ENCODE measurements at places on chromosomes 5 and 9.

DNA sequence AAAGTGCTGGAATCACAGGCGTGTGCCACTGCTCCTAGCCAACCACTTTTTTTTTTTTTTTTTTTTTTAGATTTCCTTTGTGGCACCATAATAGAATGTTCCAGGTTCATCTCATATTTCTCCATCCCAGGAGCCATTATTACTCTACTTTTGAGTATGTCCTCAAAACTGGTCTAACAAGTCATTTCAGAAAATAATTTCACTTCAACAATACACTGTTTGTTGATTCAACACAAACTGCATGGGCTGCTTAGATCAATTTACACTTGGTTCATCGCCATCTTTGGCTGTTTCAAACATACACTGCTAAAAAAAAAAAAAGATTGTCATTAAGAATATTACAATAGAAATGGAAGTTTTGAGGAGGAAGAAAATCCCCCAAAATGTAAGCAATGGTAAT lies 57.9 kb downstream of the CSNK1A1 start:
- DNase-seq: no peak

GRCh38 chr5:36573438-36573837 lies 33.0 kb upstream of the SLC1A3 start:
- no peak for DNase-seq

- DNase-seq: no peak
Measured at GRCh38 chr9:12813960-12814876, 39.4 kb downstream of the LURAP1L start.

GRCh38 chr5:147658293-147658932 lies 124.1 kb downstream of the JAKMIP2 start:
- no peak for DNase-seq

GRCh38 chr5:39661026-39661779 lies 236.4 kb upstream of the DAB2 start:
- no peak for DNase-seq

GRCh38 chr5:56175488-56175887 lies 57.6 kb downstream of the ANKRD55 start:
- DNase-seq: no peak

GRCh38 chr5:96657068-96657467 lies 5.1 kb upstream of the CAST start:
- DNase-seq: no peak

- no peak for DNase-seq
Measured at GRCh38 chr9:106961623-106962022, 98.7 kb downstream of the ZNF462 start.

DNA sequence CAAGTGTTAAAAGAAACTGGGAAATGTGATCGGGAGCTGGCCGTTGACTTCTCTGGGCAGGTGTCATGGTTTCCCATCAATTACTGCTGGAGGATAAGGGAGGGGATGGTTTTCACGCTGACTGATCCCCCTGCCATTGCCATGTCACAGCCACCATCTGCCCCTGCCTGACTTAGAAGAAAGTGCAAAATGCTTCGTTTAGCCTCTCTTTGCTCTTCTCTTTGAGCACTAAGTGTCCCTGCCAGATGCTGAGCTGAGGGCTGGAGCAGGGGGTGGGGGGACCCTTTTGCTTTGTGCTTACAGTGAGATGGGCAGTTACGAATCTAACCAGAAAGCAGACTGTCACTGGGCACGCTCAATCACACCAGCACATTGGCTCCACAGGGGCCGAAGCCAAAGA lies 138.4 kb upstream of the ALDH1B1 start:
- DNase-seq: no peak

- DNase-seq: no peak
Measured at GRCh38 chr9:98453589-98454311, 198.3 kb upstream of the TBC1D2 start.

DNA sequence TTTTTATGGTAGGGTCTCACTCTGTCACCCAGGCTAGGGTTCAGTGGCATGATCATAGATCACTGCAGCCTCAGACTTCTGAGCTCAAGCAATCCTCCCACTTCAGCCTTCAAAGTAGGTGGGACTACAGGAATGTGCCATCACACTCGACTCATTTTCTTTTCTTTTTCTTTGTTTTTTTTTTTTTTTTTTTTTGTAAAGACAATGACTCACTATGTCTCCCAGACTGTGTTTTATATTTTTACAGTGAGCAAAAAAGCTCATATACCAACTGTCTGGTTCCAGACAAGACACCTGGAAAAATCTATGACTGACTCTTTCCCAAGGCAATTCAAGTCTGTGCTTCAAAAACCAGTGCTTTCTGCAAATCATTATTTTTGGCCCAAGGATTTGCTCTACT lies 10.8 kb upstream of the FOXD1 start:
- DNase-seq: no peak

DNA sequence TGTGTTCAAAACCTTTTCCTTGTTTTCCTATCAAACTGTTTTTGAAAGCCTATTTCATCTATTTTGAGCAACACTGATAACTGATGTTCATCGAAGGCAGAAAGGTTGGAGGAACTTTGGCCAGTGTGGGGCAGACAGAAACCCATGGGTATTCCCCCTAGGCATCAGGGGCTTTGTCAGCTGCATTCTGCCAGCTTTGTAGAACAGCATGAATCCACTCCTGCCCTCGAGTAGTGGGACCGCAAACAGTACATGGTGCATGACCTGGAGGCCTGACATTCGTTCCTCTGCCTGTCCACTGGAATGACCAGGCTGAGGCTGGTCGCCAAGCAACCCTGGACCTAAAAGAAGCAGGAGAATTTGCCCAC lies 22.7 kb downstream of the ARHGAP26 start:
- no peak for DNase-seq

DNA sequence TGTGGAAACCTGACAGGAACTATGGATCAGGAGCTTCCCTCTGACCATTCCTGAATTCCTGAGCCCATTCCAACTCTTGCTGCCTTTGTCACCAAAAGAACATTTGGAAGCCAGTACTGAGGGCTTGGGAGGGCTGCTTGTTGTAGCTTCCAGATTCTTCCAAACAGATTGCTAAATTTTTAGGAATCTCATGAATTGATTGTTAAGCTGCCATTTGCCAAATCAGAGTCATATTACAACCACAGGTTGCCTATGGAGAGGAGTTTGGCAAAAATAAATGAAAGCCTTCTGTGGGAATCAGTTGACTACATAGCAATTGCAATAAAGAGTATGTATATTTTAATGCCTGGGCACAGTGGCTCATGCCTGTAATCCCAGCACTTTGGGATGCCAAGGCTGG lies 39.2 kb upstream of the SLC28A3 start:
- no peak for DNase-seq

DNA sequence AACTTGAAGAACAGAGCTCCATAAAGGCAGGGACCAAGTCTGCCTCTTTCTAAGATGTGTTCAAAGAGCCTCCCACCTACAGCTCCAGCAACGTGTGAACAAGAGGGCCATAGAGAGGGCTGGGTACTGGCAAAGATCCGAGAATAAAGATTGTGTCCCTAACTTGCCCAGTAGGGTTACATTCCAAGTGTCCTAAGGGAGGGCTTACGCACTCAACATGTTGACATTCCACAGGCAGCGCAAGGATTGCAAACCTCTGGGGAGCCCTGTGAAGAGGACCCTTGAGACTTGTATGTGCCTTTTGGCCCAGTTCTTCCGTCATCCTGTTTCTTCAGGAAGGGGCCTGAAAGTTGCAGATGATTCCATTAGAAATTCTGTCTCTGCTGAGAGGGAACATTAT lies 48.2 kb upstream of the ENTREP1 start:
- DNase-seq: no peak

DNA sequence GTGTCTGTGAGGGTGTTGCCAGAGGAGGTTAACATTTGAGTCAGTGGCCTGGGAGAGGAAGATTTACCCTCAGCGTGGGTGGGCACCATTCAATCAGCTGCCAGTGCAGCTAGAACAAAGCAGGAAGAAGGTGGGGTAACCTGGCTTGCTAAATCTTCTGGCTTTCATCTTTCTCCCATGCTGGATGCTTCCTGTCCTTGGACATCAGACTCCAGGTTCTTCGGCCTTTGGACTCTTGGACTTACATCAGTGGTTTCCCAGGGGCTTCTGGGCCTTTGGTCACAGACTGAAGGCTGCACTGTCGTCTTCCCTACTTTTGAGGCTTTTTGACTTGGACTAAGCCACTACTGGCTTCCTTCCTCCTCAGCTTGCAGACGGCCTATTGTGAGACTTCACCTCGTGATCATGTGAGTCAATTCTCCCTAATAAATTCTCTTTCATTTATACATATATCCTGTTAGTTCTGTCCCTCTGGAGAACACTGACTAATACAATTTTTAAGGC lies 38.1 kb downstream of the PBX3 start:
- DNase-seq: peak; percentile 21

DNA sequence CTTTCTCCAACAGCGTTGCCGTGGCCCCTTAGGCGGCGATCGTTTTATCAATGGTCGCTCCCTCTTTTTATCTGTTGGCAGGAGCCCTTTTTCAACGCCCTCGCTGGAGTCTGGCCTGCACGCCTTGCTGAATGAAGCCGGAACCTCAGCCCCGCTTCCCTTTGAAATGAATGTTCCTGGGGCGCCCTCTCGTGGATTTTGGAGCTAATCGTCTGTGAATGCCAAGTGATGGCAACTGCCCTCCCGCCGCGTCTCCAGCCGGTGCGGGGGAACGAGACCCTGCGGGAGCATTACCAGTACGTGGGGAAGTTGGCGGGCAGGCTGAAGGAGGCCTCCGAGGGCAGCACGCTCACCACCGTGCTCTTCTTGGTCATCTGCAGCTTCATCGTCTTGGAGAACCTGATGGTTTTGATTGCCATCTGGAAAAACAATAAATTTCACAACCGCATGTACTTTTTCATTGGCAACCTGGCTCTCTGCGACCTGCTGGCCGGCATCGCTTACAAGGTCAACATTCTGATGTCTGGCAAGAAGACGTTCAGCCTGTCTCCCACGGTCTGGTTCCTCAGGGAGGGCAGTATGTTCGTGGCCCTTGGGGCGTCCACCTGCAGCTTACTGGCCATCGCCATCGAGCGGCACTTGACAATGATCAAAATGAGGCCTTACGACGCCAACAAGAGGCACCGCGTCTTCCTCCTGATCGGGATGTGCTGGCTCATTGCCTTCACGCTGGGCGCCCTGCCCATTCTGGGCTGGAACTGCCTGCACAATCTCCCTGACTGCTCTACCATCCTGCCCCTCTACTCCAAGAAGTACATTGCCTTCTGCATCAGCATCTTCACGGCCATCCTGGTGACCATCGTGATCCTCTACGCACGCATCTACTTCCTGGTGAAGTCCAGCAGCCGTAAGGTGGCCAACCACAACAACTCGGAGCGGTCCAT lies 10.0 kb downstream of the S1PR3 start:
- DNase-seq: peak; percentile 72

- no peak for DNase-seq
Measured at GRCh38 chr5:17305964-17306725, 88.7 kb downstream of the BASP1 start.

DNA sequence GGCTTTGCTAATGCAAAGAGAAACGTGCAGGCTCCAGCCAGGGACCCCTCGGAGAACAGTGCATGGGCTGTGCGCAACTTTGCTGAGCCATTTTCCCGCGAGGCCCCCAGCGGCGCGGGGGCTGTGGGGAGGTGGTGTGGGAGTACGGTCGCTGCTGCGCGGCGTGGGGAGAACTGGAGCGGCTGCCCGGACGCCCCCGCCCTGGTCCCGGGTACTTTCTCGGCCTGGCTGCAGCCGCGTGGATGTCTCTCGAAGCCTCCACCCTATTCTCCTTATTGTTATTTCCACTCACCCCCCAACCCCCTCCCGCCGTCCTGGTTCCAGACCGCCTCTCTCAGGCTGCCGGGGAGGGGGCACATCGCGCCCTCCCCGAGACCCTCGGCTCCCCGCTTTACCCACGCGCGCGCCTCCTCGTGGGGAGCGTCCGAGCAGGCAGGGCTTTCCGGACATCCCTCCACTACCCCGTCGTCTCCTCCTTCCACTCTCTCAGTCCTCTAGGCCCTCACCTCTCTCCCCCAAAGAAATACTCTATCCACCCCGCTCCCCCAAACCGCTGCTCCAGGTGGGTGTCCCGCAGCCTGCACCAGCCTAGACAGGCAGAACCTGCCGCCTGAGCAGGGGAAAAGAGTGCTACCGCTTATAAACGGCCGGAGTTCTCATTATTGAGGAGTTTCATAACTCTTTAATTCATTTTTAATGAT lies 68.6 kb upstream of the TBCA start:
- no peak for DNase-seq

DNA sequence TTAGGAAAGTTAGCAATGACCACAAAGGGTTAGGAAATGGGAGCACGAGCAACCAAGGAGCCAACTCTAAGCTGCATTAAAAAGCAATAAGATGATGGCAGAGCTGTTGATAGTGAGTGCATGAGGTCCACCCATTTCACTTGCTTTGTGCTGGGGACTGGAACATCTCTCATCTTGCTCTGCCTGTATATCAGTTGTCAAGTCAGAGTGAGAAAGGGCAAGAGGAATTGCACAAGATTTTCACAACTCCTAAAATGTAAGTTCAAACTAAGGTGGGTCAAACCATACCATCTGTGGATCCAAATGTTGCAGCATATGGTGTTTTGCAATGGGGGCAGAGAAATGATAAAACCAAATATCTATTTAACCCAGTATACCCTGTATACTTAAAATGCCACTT lies 2.8 kb upstream of the ESM1 start:
- no peak for DNase-seq

DNA sequence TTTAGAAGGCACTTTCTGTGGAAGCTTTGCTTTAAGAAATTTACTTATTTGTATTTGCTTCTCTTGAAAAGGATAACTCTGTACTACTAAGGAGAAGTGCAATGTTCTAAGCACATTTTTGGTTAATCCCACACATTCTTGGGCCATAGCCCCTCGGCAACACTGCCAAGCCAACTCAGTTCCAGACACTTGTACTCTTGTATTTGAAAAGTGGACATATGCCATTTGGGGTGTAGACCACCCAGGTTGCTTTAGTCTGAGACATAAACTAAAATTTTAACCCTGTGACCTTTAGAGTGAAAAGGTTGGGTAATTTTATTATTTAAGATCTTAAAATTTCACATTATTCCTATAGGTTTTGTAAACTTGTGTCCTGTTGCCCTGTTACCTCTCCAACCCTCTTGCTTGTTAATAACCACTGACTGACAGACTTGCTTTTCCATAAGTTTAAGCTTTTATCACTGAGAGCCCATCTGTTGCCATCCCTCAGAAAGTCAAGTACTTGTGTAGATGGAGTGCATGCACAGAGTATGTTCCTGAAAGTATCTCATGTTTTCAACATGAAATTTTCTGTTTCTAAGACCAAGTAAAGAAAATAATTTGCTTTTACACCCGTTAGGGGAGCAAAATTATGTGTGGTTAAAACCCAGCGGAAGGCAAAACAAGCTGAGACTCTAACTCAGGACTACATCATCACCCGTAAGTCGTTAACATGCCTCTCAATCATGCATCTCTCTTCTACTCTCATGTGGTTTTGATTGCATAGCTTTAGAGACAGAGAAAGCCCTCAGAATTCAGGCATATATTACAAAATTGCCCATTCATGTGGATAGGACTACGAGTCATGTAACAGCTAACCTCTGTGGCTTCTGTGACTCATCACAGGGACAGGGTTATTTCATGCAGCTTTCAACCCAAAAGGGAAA lies 117.3 kb downstream of the GDNF start:
- DNase-seq: no peak
